ENCODE measurements at places on chromosomes 1 and 21. TPM values are rescaled to one million over a fixed set of nuclear protein-coding genes. Genes with fewer than 3 reads are reported as not detected.

The RHCE gene
- total RNA-seq: 0.71 TPM

DNA sequence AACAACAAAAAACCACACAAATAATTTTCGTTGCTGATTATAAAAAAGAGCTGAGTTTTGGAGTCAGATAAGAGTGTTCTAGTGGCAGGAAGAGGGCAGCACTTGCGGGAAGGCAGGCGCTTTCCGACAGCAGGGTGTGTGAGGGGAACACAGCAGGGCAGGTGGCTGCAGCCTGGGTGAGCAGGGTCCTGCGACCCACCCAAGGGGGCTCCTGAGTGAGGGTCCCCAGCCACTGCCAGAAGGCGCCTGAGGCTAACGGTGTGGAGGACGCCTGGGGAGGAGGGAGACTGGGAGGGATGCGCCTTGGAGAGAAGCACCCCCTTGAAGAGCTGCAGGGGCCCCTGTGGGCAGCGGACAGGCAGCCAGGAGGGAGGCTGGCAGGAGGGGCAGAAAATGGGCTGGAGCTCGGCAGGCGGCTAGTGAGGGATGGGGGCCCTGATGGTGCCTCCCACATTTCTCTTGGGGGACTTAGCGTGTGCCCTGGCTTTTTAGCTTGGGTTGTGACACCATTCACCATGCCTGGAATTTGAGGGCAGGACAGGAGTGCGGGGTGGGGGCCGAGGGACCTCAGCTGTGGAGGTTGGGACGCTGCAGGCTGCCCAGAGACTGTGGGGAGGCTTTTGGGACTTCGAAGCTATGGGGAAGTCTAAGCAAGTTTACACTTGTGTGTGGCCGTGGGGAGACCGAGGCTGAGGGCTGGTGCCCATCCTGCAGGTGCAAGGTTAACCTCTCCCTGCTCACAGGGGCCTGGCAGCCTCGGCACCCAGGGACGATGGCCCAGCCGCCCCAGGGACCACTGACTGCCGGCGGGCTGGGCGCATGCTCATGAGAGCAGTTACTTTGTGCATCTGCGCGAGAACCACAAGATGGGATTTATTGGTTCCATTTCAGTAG is 111.4 kb downstream of the SIK1 start:
- DNase-seq: no peak

- peak; percentile 62 for DNase-seq
Observed at GRCh38 chr1:42940851-42941639, 17.6 kb downstream of the SLC2A1 start.

DNA sequence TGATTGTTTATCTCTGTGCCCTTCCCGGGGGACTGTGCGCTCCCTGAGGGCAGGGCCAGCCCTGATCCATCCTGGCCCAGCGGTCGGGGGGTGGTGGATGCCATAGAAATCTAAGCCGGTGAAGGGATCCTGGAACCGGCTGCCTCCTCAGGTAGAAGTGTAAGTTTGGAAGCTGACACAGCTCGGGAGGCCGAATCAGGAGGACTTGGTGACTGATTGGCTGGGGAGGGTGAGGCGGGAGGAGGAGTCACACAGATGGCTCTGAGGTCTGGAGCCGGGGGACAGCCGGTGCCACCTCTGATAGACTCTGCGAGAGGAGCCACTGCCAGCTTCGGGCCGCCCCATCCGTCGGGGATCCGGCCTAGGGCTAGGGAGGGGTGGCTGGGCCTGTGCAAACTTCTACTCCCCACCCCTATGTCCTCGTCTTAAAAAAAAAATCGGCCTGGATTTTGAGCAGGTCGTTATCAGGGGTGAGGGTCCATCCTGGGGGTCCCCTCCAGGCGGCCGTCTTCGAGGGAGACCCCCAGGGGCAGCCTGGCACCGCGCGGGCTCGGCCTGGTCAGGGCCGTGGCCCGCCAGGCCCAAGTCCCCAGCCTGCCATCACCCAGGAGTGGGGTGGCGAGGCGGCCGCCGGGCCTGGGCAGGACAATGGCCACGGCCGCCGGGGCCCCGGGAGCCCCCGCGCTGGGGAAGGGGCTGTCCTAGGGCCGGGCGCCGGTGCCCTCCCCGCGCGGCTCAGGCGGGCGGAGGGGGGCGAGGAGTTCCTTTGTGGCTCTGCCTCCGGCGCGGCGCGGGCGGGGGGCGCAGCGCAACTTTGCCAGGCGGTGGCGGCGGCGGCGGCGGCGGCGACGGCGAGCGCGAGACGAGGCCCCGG is 708 bp upstream of the ZNF362 start:
- peak; percentile 81 for DNase-seq

DNA sequence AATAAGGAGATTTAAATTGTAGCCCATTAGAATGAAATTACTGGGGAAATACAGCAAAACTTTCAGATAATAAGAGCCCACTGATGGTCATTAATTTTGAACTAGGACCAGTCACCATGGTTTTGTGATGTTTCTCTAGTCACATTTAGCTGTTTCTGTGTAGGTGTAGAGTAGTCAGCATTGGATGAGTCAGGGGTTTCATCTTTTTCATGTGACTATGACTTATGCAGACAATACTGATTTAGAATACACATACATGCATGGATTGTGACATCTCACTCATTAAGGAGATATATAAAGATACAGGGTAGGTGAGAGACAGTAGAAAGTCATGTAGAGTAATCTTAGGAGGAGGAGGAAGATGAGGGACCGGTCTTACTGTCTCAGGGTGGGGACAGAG is 1192.7 kb downstream of the KCNT2 start:
- DNase-seq: no peak

The TGFB2 gene
- total RNA-seq: 4.0 TPM

The LMX1A gene
- 0.09 TPM for total RNA-seq

GRCh38 chr1:82818586-82818985 is 1017.9 kb downstream of the ADGRL2 start:
- no peak for DNase-seq

The RAB7B gene
- 2.4 TPM for total RNA-seq

The GOLT1A gene
- total RNA-seq: not detected

- DNase-seq: no peak
Observed at GRCh38 chr1:54816130-54816529, 15.0 kb upstream of the TTC22 start.

The TPTE gene
- total RNA-seq: not detected

DNA sequence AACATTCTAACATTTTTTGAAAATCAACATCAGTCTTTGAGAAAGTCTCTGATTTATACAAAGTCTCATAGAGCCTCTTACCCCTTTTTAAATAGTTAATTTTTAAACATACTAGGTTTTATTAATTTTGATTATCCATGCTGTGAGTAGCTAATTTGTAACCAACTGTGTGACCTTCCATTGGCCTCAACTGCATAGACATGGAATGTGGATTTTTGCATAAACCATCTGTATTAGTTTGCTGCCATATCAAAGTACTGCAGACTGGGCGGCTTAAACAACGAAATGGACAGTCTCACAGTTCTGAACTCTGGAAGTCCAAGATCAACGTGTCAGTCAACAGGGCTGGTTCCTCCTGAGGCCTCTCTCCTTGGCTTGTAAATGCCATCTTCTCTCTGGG is 89.2 kb upstream of the AJAP1 start:
- DNase-seq: no peak

GRCh38 chr1:10117865-10118264 is 85.1 kb downstream of the UBE4B start:
- no peak for DNase-seq

The NCAM2 gene
- total RNA-seq: 4.8 TPM

- no peak for DNase-seq
Observed at GRCh38 chr1:109477821-109478220, 5.9 kb upstream of the ATXN7L2 start.

Data from left cardiac atrium (tissue), 4 donors.